ENCODE measurements at places on chromosomes 3 and 15.

DNA sequence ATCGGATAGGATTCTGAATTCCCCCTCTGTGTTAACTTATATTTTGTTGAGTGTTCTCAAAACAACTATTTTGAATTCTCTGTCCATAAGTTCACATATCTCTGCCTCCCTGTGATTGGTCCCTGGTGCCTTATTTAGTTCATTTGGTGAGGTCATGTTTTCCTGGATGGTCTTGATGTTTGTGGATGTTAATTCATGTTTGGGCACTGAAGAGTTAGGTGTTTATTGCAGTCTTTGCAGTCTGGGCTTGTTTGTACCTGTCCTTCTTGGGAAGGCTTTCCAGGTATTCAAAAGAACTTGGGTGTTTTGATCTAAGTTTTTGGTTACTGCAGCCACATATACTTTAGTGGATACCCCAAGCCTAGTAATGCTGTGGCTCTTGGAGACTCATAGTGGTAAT is 23.3 kb downstream of the PLSCR2 start:
- no peak for DNase-seq

DNA sequence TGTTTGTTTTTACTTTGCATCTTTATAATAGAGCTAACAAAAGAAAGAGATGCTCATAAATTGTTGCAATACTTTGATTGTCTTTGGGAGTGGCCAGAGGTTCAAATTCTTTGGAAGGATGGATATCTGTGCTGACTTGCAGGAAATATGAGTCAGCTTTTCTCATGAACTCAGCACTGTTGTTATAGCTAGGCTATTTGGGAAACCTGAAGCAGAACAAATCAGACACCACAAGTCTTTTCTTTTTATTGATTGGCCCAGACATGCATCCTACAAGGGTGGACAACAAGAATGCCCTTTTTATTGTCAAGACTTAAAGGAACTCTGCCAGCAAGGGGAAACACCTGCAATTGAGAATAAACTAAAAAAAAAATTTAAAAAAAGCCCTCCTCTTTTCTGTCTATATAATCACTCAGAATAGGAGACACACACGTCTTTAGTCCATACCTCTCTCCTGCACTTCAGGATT is 4.6 kb upstream of the DENND4A start:
- DNase-seq = peak; percentile 70

- no peak for DNase-seq
Observed at GRCh38 chr15:55353025-55353424, 34.0 kb downstream of the PIGB start.

DNA sequence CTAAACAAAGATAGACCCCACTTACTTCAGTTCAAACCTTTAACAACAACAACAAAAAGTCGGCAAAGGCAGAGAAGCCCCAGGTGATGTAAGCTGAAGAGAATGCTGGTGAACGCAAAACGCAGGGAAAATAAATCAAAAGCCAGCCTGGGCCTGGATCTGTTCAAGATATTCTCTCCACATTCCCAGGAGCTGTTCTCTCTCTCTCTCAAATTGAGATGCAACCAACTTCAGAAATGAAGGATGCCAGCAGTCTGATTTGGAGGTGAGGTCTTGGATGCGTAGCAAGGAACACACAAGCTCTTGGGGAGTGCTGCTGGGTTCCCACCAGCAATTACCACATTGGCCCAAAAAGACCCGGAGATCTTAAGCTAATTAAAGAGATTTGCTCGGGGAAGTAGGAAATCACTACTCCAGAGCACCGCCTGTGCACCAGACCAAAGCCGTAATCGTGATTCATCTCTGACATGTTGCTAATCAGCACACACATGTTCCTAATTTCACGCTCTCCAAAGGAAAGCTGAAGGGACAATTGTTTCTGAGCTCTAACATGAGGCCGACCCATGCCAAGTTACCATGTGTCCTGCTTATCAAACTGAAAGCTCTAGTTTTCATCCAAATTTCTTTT is 37.1 kb downstream of the IL17RD start:
- DNase-seq = peak; percentile 15

- no peak for DNase-seq
Observed at GRCh38 chr3:37945807-37946530, 44.6 kb upstream of the VILL start.

GRCh38 chr3:65960087-65960486 is 78.6 kb downstream of the MAGI1 start:
- peak; percentile 66 for DNase-seq

Measured in non-pigmented ciliary epithelial cell (primary cell).